NCI-H774 (cell line): ENCODE measurements at places on chromosomes 7 and 10.

DNA sequence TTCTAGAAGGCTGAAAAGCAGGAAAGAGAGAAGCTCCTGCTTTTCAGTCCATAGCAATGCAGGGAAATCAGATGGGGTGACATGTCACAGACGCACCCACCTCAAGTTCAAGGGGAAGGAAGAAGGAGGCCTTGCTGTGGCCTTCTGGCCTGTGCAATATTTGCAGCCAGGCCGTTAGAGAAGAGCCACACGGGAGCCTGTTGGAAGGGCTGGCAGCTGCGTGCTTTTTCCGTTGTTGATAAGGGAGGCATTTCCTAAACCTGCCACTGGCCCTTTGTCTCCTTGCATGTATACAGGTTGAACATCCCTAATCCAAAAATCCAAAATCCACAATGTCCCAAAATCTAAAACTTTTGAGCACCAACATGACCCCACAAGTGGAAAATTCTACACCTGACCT lies 492.5 kb upstream of the ZMIZ1 start:
- no peak for DNase-seq

- no peak for DNase-seq
Observed at GRCh38 chr10:71727738-71728737, 8.5 kb upstream of the C10orf105 start.

- no peak for DNase-seq
Observed at GRCh38 chr10:71659737-71660136, 59.8 kb downstream of the C10orf105 start.

- DNase-seq, result no peak
Observed at GRCh38 chr10:61356354-61356753, 96.8 kb downstream of the TMEM26 start.

GRCh38 chr7:34059136-34059828 lies 153.9 kb downstream of the BMPER start:
- no peak for DNase-seq

GRCh38 chr10:89773081-89773480 lies 71.7 kb downstream of the KIF20B start:
- no peak for DNase-seq

DNA sequence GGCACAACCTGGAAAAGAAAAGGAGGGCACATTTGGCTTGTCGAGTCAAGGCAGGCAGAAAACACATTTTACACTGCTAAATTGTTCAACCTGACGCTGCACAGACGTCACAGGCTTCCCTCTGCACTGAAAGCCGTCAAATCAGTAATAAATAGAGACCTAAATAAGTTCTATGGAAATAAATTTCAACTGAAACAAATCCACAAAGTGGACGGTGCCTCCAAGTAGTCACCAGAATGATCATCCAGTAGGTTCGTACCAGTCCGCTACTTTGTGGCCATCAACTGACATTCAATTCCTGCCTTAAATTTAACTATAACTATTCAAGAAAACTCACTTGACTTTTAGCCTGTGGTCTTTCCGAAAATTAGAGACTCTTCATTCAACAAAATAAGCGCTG lies 49.0 kb downstream of the NPVF start:
- no peak for DNase-seq

GRCh38 chr7:129091484-129092002 lies 36.6 kb upstream of the TNPO3 start:
- DNase-seq, result peak; percentile 70

- no peak for DNase-seq
Observed at GRCh38 chr10:50968386-50969091, 83.1 kb upstream of the A1CF start.

DNA sequence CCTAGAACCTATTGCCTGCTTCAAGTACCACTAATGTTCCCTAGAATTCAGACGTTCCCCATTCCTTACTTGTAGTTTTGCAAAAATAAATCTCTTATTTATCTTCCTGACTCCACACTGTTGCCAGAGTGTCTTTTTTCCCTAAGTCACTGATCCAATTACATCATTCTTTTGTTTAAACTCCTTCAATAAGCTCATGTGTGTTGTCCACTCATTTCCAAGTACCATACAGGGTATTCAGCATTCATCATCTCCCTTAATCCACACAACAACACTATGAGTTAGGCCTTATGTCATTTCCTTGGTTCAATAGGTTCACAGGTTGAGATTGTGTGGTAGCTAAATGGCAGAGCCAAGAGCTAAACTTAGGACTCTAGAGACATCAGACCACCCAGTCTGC lies 119.9 kb upstream of the RHOBTB1 start:
- no peak for DNase-seq

DNA sequence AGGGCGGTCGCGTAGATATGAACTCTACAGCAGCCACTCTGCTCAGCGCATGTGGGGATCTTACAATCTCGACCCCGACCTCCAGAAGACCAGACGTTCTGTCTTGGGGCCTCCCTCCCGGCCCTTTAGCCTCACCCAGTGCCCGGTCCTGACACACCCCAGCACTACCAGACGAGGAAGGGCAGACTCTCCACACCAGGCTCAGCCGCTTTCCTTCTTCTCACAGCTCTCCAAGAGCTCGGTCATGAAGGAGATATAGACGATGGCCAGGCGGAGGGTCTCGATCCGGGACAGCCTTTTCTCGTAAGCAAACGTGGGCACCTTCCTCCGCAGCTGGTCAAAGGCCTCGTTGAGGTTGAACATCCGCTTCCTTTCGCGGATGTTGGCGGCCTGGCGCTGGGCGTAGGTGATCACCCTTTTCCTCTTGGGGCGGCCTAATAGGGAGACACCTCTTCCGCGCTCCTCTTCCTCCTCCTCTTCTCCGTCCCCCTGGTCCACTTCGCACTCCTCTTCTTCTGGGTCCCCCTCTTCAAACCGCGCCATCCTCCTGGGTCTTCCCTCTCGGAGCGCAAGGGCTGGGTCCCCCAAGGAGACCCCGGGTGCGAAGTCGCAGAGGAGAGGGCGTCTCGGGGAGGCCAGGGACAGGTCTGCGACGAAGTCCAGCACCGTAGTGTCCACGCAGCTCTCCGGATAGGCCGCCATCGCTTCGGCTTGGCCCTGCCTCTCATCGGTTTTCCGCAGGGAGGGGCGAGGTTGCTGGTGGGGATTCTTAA lies at the start of gene FERD3L:
TSS of gene FERD3L (minus strand) at position 761 of the 773 bp plus-strand sequence. CDS start at position 702, 59 bp downstream.
- no peak for DNase-seq

DNA sequence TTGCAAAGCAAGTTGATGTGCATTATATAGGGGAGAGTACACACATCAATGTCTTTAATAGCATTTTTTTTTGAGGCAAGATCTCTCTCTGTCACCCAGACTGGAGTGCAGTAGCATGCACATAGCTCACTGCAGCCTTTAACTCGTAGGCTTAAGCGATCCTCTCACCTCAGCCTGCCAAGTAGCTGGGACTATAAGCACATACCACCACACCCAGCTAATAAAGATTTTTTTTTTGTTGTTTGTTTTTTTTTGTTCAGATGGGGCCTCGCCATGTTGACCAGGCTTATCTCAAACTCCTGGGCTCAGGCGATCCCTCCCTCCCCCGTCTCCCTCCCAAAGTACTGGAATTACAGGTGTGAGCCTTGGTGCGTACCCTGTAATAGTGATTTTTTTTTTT lies 1.5 kb downstream of the UMAD1 start:
- DNase-seq, result no peak

DNA sequence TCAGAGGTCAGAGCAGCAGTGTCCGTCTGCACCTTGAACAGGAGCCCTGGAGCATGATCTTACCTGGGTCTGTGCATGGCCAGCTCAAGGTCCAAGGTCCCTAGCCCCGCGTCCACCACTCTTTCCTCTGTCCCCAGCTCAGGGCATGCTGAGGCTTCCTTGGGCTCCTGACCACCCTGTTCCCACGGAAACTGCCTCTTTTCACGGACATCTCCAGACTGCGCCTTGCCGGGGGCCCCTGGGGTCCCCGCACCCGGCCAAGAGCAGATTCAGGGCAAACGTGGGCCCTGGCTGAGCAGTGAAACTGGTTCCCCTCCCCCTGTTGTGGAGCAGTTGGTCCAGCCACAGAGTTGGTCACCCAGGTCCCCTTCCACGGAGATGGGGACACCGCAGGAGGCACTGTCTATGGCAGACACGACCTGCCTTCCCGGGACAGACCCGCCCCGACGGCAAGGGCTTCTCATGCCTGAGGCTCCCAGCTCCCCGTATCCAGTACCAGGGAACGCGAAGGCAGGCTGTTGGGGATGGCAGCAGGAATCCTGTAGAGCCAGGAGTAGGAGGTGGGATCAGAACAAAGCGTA lies 217.4 kb upstream of the PPP2R2D start:
- no peak for DNase-seq
